HFF-Myc (cell line): ENCODE measurements at places on chromosomes 4 and X.

- no peak for DNase-seq
These were observed 29.9 kb upstream of the TEC start for GRCh38 chr4:48299560-48299959.

GRCh38 chr4:3384391-3384770 lies 57.4 kb upstream of the HGFAC start:
- DNase-seq, result no peak

DNA sequence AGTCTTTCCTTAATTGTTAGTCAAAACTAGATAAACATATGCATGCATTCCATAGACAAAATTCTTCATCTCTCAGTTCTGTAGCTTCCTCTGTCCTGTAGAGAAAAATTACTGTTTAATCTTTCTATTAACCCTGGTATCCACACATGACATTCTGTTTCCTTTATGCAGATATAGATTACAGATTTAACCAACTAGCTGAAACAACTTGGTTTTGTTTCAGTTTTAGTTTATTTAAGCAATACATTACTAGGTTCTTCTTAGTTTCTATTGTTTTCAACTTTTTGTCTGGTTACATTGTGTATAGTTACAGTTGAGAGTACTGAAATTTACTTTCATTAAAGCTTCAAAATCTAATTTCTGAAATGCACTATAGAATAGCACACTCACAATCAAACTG lies 933.9 kb upstream of the EPHA5 start:
- DNase-seq, result no peak

- no peak for DNase-seq
These were observed 4.5 kb downstream of the NKX3-2 start for GRCh38 chr4:13539619-13540445.

DNA sequence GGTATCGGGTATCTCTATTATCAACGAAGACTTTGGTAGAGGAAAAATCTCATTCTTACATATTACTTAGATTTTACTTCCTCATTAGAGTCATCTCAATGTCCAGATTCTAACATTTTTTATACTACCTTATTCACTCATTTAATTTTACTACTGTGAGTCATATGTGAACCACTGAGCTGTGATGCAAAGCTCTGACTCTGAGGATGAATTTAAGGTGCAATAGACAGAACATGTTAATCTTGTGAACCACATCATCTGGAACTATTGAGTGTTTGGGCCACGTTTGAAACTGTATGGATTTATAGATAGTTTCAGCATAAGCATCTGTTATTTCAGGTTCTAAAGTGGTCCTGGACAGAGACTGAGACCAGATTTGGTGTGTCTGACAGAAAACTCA lies 78.4 kb downstream of the PWWP3B start:
- no peak for DNase-seq

DNA sequence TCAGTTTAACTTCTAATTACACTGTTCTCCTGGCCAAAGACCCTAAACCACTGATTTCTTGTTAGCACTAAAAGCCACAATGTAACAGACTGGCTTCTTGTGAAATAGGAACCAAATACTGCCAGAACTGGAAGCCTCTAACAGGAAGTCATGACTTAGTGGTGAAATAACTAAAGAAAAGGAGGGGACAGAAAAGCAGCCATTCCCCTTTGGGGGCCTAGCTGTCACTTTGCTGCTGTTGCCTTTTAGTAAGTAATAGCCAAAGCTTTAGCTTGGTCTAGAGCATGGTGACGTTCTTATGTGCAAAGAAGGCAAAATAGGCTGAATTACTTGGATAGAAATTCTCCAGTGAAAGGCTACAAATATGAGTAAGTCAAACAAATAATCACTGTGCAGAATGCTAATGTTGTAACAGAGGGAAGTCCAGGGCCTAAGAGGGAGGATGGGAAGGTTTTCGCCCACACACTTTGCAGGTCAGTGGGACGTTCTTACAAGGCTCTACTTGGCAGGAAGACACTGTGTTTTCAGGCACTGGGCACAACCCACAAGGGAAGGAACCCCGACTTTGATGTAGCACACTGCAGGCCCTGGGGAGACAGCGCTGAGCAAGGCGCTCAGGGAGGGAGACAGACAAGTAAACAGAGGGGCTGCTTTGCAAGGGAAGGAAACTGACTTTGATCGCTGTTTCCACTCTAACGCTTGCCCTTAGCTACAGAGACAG lies 16.7 kb downstream of the GAB3 start:
- no peak for DNase-seq

GRCh38 chr4:166092797-166093290 lies 219.8 kb downstream of the TLL1 start:
- no peak for DNase-seq

DNA sequence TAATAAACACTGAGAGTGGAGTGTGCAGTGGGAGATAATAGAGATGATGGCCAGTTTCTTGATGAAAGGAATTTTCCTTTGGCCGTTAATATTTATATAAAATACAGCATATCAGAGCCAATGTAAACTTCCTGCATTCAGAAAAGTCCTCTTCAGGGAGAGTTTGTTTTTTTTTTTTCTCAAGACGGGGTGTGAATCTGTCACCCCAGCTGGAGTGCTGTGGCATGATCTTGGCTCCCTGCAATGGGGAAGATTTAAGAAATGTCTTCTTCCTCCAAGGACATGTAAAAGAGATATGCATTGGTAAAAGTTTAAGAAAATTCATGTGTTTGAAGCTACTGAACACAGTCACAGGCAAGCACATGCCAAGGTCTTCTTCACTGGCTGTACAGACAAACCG lies 25.4 kb upstream of the TBC1D9 start:
- no peak for DNase-seq

DNA sequence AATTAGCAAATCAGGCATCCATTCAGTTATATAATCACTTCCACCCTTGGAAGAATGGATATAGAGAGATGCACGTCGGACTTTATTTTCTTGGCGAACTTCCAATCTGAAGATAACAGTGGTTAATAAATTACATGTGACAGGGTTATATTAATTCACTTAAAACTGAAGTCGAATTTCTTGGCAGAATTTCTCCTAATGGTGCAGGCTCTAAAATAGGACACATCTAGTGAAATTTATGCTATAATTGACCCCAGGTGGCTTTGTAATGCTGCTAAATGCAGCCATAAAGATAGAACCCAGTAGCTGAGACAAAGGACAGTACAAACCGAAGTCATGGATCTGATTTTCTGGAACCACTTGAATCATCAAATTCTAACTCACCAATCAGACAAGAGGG lies 20.8 kb upstream of the SLC10A4 start:
- DNase-seq, result peak; percentile 55

GRCh38 chr4:14125375-14126129 lies 498.0 kb upstream of the BOD1L1 start:
- no peak for DNase-seq

- no peak for DNase-seq
These were observed 905.9 kb downstream of the CENPC start for GRCh38 chr4:66639361-66639760.

DNA sequence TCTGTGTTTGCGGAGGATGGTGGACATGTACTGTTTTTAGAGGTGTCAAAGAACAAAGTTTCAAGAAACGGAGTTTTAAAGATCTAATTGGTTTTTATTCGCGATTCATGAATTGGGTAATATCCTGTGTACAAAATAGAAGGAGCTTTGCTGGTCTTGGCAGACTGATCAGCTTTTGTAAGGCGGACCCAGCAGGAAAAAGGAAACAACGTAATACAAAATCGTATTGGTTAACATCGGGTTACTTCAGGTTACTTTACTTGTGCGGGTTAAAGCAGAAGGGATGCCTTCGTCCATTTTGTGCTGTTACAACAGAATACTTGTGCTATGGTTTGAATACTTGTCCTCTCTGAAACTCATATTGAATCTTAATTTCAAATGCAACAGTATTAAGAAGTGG lies 11.4 kb upstream of the NYX start:
- no peak for DNase-seq

DNA sequence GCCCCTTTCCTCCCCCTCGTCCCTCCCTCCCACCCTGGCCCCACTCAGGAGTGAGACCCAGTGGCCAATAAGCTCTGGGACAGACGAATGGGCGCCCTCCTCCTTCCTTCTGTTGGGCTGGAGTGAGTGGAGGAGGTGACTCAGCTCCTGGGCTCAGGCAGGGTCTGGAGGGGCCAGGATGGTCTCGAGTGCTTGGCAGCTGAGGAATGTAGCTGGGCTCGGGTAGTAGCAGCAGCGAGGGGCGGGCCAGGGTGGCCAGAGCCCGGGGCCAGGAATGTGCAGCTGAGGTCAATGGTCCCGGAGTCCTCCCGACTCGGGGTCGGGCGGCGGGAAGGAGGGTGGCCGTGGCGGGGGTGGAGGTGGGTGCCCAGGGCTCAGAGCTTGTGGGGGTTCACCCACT lies 15.0 kb downstream of the G6PD start:
- no peak for DNase-seq

DNA sequence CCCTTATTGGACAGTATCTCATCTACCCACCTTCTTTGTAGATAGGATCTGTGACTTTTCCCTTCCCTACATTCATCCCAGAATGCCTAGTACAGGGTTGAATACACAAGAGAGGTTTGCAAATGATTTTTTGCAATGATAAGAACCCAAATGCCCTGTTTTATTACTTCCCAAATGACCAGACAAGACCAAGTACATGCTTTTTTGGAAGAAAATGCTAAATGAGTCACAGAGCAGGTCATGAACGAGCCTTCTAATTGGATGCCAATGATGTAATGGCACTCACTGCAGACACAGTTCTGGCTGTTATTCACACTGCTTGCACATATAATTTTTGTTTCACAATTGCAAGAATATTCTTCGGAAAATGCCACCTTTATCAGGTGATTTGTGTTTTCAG lies 17.8 kb upstream of the GABRQ start:
- no peak for DNase-seq

- DNase-seq, result peak; percentile 4
These were observed 177.6 kb downstream of the IQCM start for GRCh38 chr4:149638073-149638472.

GRCh38 chrX:16825264-16826035 lies 39.2 kb downstream of the TXLNG start:
- no peak for DNase-seq

- no peak for DNase-seq
These were observed 1005.9 kb upstream of the PABPC4L start for GRCh38 chr4:135207531-135207930.

GRCh38 chr4:149017002-149017734 lies 575.0 kb upstream of the NR3C2 start:
- DNase-seq, result no peak

DNA sequence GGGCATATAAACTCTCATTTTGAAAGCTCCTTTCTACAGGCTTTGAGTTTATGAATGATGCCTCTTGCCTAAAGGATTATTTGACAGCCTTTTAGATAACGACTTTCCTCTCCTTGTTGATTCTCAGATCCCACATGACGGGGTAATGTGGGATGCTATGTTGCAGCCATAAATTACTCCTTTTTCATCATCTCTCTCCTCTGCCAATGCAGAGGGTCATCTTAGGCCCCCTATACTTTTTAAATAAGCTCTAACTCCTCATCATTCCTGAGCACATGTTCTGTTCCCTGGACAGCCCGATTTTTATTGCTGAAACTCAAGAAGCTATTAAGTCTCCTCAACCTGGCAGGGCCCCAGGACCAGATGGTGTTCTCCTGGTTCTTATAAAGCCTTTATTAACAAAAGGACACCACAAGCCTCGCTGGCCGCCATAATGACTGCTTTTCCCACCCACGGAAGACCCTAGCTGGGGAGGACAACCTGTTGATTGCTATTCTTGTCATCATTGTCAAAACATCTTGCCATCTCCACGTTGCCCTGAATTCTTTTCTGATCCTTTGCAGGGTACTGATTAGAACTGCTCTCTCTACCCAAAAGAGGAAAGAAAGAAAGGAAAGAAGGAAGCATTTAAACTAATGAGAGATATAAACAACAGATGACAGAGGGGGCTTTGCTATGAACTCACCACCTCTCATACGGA lies 150.7 kb downstream of the DHX15 start:
- no peak for DNase-seq

- no peak for DNase-seq
These were observed 502.9 kb upstream of the PCDH10 start for GRCh38 chr4:132646186-132646585.

GRCh38 chr4:161121451-161121850 lies 1042.3 kb downstream of the FSTL5 start:
- DNase-seq, result no peak

DNA sequence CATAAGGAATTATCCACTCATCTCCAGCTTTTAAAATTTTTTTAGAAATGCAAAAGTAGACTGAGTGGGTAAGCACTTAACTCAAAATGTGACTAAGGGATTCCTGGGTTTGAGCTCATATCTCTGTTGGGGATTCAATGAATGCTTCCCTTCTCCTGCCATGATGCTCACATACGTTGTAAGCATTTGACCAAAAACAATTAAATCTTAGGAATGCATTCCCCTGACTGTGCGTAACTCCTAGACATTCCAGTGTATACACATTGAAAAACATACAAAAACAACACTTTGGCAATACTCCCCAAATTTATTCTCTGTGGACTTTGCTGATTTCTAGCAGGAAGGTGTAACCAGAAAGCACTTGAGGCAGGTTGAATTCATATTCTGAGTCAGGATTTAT lies 29.8 kb downstream of the SPANXA2 start:
- DNase-seq, result no peak

DNA sequence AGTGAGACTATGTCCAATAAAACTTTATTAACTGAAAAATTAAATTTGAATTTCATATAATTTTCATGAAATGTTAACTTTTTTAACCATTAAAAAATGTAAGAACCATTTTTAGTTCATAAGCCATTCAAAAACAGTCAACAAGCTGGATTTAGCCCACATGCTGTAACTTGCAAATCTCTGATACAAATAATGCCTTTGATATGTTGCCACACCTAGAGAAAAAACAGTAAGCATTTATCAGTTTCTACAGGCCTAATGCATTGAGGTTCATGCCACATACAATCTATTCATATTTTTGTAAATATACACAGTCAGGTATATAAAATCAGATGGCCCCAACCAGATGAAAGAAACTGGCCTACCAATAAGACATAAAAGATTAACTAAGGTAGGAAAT lies 52.8 kb downstream of the LCORL start:
- no peak for DNase-seq

- no peak for DNase-seq
These were observed 26.1 kb downstream of the KLHL34 start for GRCh38 chrX:21632027-21632426.

GRCh38 chrX:143634663-143635455 lies 1.0 kb downstream of the SLITRK4 start:
- DNase-seq, result no peak

DNA sequence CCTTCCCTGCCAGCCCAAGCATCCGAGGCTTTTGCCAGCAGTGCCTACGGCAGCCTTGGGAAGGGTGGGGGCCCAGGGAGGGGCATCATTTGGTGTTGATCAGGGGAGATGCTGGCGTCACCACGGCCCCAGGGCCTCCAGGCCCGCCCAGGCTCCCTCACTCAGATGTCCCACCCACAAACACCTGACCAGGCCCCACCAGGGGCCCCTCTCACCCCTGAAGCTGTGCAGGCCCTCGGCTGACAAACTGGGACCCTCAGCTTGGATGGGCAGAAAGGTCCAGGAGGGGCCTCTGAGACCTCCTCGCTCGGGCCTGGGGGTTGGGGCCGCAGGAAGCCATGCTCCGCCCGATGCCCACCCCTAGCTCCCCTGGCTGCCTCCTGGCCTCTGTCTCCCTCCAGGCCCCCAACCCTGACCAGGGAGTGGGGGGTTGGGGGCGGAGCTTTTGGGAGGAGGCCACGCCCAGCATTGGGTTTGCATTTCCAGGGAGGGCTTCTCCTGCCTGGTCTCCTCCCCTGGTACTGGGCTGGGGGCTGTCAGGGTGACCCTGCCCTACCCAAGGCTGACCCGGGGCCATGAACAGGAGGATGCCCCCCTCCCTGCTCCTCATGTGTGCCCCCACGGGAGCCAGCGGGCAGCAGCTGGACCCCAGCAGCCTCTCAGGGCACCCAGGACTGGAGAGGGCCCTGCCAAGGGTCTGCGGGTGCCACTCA lies 33.4 kb upstream of the SPON2 start:
- DNase-seq, result no peak

- DNase-seq, result no peak
These were observed 133.2 kb downstream of the KDM6A start for GRCh38 chrX:45006002-45006800.
